NT2/D1 (cell line): ENCODE measurements at places on chromosomes 3 and 15.
A peak's percentile ranks its signal among the peaks of the same experiment; 100 is the strongest.

DNA sequence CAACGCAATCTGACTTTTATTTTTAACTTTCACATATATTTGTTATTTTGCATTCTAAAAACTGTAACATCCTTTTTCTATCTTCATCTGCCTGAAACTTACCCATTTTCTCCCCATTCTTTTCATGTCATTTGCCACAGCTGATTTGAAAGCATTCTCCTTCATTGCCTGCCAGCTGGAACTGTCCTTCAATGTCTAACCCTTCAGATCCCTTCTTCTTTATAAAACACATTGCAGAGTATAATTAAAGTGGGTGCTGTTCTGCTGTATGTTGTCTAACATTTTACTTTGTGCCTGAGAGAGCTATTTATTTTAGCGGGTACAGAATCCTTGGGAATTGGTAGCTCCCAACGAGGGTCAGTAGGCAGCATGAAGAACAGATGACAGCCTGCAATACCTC, 827.4 kb downstream of the IGSF11 start:
- DNase-seq, result no peak

DNA sequence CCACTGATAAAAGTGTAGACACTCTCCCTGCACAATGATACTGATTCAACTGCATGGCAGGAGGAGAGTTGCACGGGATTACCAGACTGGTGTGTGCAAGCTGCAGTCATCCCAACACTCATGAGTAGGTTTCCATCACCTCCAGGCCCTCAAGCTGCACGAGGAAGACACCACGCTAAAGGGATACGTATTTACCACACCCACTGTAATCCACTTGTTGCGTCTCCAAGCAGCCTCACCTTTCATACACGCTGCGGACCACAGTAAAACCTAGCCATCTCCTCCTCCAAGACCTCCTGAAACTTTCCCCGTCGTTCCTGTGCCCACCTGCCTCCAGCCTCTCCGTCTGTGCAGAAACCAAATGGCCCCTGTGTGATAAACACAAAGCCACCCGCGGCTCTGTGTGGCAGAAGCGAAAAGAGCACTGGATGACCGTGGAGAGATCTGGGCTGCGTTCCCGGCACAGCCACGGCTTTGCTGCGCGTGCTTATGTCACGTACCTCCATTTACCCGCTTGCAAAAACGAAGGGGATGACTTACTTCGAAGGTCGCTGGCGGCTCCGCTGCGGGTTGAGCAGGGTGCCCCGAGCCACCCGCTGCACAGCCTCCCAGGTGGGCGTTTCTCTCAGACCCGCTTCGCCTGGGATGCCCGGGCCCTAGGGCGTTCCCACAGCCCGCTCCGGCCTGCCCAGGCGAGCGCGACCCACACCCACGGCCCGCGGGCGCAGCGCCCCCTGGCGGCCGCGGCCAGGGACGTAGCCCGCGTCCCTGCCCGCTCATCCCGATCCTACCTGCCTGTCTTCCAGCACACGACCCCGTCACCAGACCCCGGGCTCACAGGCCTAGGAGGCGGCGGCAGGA, 643 bp downstream of the ABCC5 start:
- peak; percentile 28 for DNase-seq

- no peak for DNase-seq
These were observed 114.4 kb upstream of the IQSEC1 start for GRCh38 chr3:13187593-13187992.

GRCh38 chr15:67806536-67806935, 18.8 kb upstream of the SKOR1 start:
- no peak for DNase-seq

DNA sequence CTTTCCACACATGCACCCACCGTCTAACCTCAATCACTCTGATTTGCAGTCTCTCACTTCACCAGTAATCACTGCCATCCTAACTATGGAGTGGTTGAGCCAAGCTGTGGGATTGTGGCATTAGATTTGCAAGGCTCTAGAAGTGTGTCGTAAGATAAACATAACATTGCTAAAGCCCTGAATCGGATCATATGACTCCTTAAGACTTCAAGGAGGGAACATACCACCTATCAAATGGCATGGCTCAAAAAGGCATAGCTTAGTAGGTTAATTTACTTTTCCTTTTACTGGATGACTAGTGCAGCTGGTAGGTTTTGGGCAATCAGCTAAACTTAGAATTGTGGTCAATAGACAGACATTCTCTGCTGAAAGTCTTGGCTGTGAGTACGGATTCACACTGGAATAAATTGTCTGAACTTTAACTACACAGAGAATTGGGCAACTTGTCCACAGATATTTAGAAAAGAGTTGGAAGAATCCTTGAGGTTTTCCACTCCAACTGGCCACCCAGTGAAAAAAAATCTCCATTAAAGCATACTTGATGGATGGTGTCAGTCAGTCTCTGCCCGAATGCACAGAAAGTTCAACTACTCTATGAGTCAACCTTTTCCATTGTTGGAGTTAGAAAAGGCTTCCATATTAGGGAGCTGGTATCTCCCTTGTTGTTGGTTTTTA, 476.7 kb upstream of the CBLB start:
- DNase-seq, result no peak

DNA sequence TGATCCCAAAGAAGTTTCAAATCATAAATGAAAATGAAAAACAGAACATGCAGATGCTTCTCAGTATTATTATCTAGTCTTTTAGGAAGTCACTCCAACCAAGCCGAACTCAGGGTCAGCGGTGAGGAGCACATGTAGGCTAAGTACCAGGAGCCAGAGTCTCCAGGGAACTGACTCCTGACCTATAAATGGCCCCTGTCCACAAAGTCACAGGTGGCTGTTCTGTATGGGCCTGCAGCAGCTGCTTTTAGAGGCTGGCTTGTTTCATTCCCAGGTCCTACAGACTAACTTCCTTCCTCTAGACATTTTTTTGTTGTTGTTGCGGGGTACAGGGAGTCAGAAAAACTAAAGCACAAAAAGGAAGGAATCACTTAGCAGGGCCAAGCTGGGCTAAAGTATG, 54.6 kb downstream of the DAPK2 start:
- DNase-seq, result no peak

- no peak for DNase-seq
These were observed 62.6 kb downstream of the BTD start for GRCh38 chr3:15664144-15664543.

GRCh38 chr15:52115598-52116427, 3.2 kb upstream of the BCL2L10 start:
- no peak for DNase-seq

- DNase-seq, result no peak
These were observed 51.0 kb downstream of the TRANK1 start for GRCh38 chr3:36893826-36894225.

GRCh38 chr15:22904736-22905135, 66.3 kb downstream of the NIPA2 start:
- DNase-seq, result no peak

- no peak for DNase-seq
These were observed 632 bp upstream of the COPS2 start for GRCh38 chr15:49155834-49156627.

DNA sequence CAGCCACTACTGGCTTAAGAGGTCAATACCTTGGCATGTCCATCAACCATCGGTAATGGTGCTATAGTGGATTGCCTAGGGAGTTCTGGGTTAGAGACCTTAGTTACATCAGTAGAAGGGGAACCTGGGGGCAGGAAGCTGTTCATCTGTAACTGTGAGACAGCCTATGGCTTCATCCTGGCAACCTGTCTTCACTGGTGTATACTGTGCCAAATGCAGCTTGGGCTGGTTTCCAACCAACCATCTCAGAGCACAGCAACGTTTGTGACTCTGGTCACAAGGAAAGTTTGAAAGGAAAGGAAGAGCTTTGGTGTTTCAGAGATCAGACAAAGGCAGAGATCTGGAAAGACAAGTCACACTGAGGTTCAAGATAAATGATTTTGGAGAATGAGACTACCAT, 93.8 kb downstream of the TJP1 start:
- no peak for DNase-seq

- DNase-seq, result no peak
These were observed 61.6 kb downstream of the IGSF11 start for GRCh38 chr3:118973050-118973449.

GRCh38 chr3:29639578-29640290, 358.9 kb downstream of the RBMS3 start:
- no peak for DNase-seq

GRCh38 chr3:39122813-39123212, 15.3 kb downstream of the TTC21A start:
- DNase-seq, result no peak

GRCh38 chr3:49781415-49782199, 4.7 kb downstream of the IP6K1 start:
- DNase-seq, result no peak

DNA sequence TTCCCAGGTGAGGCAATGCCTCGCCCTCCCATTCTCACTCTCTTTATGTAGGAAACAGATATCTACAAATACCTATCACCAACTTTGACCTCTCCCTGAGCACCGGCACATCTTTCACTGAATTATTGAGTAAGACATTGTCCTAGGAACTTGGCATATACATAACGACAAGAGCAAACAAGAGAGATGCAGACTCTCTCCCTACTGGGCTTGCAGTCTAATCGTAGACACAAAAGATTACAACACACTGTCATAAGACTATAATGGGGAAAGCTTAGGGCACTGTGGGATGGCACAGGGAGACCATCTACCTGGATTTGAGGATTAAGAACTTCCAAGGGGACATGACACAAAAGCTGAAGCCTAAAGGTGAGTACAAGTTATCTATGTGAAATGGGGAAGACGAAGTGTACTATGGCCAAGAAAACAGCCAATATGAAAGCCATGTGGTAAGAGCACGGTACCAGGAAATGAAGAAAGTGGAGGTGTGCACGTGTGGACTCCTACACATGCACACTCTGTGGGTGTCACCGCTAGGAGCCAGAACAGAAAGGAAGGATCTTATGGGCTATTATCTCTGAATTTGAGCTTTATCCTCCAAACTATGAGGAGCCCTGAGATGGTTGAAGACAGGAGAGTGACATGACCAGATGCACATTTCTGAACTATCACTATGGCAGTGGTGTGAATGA, 218.8 kb upstream of the STRIT1 start:
- DNase-seq, result no peak

DNA sequence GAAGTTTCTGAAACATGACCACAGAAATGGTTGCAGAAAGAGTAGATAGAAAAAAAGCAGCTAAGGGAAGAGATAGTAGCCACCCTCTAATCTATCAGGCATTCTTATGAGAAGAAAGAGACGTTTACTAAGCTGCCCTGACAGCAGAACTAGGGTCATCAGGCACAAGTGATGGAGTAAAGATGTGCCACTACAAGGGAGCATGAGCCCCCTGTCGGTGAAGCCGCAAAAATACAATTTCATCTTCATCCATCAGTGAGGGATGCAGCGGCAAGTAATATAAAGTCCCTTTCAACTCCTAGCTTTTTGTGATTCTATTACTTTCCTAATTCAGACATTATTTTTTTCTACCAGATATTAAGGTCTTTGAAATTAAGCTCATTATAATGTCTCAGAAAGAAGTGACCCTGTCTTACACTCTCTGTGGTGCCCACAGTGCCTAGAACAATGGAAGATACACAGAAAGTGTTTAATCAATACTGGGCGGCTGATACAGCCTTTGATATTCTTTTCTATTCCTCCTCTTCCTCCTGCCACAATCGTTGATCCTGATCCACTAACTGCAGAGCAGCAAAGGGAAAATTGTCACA, 651.6 kb downstream of the NTRK3 start:
- DNase-seq, result peak; percentile 20

GRCh38 chr3:60125686-60126085, 1075.9 kb upstream of the CFAP20DC start:
- DNase-seq, result no peak
